NCI-H1417 treated with DMSO at 0.1 percent for 48 hours (cell line): ENCODE measurements at places on chromosomes 3 and 15.

DNA sequence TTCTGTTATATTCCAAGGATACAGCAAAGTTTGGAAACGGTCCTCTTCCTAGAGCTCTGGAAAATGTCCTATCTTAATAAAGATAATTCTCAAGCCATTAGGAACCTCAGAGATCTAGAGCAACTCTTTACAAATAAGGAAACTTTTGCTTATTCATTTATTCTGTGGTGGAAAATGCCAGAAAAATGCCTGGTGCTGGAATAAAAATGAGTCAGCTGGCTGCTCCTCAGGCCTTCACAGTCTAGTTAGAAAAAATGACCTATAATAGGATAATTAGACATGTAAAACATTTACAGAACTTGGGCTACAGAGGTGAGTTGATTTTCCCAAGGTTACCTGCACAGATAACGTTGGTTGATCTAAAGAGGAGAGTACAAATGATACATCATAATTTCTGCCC lies 372.5 kb downstream of the NLGN1 start:
- DNase-seq, result no peak

GRCh38 chr3:158404131-158404718 lies 166.8 kb upstream of the MLF1 start:
- DNase-seq, result no peak

DNA sequence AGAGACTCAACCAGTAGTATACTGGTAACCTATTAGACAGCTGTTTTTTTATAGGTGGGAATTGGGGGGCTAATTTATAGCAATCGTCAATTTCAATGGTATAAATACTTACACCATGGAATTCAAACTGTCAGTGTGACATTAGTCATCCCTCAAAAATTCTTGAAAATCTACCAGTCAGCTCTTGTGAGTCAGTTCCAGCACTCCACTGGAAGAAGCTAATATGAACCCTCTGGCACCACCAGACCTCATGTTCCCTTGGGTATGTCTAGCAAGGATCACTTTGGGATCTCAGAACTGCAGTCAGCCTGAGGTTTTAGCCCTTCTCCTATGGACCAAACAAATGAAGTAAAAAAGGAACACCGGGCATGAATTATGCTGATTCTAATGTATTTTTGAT lies 11.8 kb upstream of the UACA start:
- DNase-seq, result no peak

DNA sequence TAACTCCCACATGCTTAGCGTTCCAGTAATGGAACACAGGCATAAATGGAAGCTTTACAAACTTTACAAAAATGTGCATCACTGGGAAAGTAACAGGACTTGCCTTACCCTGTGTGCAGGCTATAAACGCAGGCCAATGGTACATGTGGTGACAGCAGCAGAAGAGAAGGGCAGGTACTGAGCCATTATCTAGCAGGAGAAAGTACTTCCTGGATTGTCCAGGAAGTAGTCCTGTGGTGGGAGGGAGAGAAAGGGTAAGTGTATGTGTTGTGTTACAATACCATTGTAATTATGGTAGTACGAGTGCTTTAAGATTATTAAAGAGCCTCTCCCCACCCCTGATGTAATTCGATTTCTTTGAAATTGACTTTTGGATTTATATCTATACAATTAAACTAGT lies 5.3 kb downstream of the ATP1B3 start:
- DNase-seq, result no peak

- DNase-seq, result no peak
These were observed 118.4 kb downstream of the ADCY5 start for GRCh38 chr3:123330441-123330991.
